ENCODE measurements at places on chromosomes 4 and X. TPM values are rescaled to one million over a fixed set of nuclear protein-coding genes. Genes with fewer than 3 reads are reported as not detected.
A peak's percentile ranks its signal among the peaks of the same experiment; 100 is the strongest.

RAB39B gene
- 0.10 TPM for total RNA-seq

- DNase-seq, result no peak
These were observed 121.0 kb downstream of the PCDH10 start for GRCh38 chr4:133270021-133270570.

- no peak for DNase-seq
These were observed 9.4 kb downstream of the FHIP1A start for GRCh38 chr4:151418385-151418784.

- no peak for DNase-seq
These were observed 1513.2 kb downstream of the ARAP2 start for GRCh38 chr4:34731070-34731469.

- DNase-seq, result no peak
These were observed 20.5 kb upstream of the TRIM61 start for GRCh38 chr4:164997941-164998340.

DNA sequence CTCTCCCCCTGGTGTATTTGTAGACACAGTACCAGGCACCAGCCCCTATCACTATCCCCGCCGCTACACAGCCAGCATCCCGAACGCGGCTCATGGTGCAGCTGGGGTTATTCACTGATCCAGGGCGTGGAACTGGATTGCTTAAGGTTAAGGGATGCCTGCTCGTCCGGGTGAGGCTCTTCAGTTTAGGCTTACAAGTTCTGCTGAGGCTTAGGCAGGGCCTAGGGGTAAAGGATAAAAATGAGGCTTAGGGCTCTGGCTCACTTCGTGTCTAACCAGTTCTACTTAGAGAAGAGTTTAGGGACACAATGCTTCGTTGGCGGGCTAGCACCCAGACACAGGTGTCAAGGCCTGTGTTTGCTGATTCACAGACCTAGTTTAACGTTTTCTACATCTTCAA lies 2.2 kb downstream of the ARMCX2 start:
- DNase-seq, result no peak

DNA sequence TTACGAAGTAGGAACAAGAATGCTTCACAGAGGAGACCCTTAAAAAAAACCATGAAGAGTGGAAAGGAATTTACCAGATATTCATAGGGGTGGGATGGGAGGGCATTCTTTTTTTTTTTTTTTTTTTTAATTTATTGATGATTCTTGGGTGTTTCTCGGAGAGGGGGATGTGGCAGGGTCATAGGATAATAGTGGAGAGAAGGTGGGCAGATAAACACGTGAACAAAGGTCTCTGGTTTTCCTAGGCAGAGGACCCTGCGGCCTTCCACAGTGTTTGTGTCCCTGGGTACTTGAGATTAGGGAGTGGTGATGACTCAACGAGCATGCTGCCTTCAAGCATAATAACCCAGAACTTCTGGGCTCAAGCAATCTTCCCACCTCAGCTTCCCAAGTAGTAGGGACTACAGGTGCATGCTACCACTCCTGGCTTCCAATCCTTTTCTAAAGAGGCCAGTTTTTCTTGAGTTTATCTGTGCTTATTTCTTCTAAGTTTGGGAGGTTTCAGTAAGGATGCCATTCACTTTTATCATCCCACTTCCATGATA lies 65.9 kb upstream of the OGT start:
- DNase-seq, result no peak

LRRC66 gene
- total RNA-seq, result 0.18 TPM

PNCK gene
- not detected for total RNA-seq

SUPT20HL1 gene
- not detected for total RNA-seq

DNA sequence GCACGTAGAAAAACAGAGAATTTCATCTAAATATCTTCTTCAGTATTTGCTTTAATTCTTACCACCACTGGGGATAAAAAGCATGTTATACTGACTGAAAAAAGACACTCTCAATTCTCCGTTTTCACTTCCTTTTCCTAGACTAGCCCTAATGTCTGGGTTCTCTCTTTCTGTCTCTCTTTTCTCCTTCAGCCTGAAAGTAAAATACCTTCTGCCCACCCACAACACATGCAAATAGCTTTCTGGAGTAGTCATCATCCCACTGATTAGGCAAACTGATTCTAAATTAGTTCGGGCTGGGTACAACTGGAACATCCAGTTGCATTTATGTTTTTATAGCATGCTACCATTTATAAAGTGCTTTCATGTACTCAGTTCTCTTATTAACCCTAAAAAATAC lies 142.4 kb upstream of the ANKRD50 start:
- no peak for DNase-seq

HTN3 gene
- not detected for total RNA-seq

SPARCL1 gene
- total RNA-seq, result 5.1 TPM

SH3D19 gene
- total RNA-seq, result 38.7 TPM

- DNase-seq, result peak; percentile 28
These were observed 56.1 kb downstream of the TNIP2 start for GRCh38 chr4:2700031-2700430.

SULT1B1 gene
- total RNA-seq, result 31.0 TPM

DNA sequence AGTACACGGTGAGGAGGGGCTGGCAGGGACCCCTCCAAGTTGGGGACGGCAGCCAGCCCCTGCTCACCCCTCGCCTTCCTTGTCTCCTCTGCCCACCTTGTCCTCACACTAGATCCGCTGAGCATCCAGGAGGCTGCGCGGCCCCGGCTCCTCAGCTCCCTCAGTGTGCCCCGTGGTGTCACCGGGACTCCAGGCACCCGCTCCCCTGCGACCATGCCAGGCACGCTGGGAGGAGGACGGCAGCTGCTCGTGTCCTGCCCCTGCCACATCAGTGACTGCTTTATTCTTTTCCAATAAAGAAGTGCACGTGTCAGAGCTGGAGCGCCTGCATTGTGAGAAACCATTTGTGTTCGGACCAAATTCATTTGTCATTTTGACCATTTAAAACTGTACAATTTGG lies 6.4 kb downstream of the FAM50A start:
- no peak for DNase-seq

BBS12 gene
- 0.55 TPM for total RNA-seq

BEX2 gene
- 0.48 TPM for total RNA-seq

IL1RAPL2 gene
- 0.48 TPM for total RNA-seq

TMEM187 gene
- total RNA-seq, result 11.6 TPM

GRCh38 chr4:35697210-35697736 lies 547.0 kb downstream of the ARAP2 start:
- no peak for DNase-seq

DNA sequence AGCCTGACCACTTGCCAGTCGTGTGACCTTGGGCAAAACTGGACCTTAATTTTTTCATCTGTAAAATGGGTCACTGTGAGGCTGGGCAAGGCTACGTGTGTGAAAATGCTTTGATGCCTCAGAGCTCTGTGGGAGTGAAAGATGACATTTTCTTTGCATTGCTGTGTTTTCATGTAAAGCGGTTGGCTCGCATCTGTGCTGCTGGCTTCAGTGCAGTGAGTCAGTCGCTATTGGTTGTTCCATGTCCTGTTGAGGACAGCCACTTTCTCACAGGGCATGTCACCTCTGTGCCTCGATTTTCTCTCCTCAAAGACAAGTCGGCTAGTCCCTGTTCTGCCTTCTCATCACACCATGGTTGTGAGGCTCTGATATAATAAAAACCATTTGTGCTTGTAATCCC lies 4.4 kb downstream of the MTMR1 start:
- no peak for DNase-seq

RBM46 gene
- total RNA-seq, result 0.15 TPM

DNA sequence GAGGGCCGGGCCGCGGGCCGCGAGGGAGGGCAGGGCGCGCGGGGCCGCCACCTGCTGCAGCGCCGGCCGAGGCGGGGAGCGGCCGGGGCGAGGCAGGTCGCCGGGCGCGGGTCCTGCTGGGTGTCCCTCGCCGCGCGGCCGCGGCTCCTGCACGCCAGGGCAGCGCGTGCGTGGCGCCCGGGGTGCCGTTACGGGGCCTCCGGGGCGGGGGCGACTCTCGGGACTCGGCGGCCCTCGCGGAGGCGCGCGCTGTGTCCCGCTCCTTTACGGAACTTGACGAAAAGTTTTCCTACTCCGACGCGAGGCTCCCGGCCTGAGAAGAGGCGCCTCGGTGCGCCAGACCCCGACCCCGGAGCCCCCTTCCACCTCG lies 329 bp downstream of the TBC1D14 start:
- DNase-seq, result no peak

- DNase-seq, result no peak
These were observed 47.0 kb downstream of the SPRY1 start for GRCh38 chr4:123443401-123444289.

DNA sequence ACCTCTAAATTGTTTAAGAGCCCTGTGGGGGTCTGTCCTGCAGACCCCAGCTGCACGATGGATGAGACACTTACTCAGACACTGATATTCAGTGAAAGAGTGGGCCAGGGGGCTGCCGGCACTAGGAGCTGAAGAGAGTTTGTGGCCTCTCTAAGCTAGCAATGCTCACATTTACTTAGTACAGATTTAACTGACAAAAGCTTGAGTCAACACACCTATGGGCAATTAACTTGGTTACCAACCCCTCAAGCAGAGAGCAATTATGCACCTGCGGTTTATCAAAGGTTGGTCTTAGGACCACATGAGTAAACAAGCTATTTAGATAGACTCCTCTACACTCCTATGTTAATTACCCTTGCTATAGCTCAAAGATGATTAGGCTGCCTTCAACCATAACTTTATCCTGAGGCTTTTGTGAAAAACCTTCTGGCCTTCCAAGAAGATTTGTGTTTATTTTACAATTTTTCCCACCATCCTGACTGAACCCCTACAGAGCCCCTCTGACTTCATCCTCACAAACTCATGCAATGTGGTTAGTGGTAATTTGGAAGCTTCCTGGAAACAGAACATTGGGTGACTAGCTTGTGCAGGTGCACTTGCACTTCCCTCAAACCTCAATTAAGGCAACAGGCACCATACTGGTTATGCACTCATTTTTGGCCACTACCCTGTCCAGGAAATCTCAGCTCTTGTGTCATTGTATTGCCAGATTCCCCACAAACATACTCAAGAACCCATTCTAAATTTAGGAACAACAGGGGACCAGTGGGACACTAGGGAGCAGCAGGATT lies 234.4 kb upstream of the ITM2A start:
- no peak for DNase-seq

ASB5 gene
- total RNA-seq, result not detected

All from left lobe of liver (tissue), 2 donors.